ENCODE measurements at places on chromosomes 12 and 14.

GRCh38 chr14:91154851-91155625, 41.2 kb downstream of the DGLUCY start:
- DNase-seq, result no peak

- no peak for DNase-seq
These were observed 5.6 kb downstream of the LTA4H start for GRCh38 chr12:96029826-96030225.

GRCh38 chr12:111033281-111034082, 113.1 kb upstream of the MYL2 start:
- DNase-seq, result no peak

GRCh38 chr14:91649930-91650329, 82.0 kb downstream of the CATSPERB start:
- DNase-seq, result no peak

DNA sequence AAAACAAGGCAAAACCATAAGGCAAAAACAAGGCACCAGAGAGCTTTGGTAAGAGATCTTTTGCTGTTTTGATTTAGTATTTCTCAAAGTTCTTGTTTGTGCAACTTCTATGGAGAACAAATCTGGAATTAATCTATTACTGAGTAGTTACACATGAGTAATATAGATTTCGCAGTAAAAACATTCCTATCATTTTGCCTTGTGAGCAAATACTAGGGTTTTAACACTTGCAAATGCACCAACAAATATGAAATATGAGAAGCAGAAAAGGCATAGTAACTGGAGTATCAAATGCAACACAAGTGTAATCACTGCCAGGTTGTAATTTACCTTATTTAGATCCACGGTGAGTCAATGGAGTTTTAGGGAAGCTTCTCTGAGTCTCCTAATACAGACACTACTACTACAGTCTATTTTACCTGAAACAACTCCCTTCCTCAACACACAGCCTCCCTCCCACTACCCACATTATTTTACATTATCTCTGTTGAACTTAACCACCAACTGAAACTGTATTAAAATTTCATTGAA, 324.1 kb downstream of the FLRT2 start:
- DNase-seq, result no peak

DNA sequence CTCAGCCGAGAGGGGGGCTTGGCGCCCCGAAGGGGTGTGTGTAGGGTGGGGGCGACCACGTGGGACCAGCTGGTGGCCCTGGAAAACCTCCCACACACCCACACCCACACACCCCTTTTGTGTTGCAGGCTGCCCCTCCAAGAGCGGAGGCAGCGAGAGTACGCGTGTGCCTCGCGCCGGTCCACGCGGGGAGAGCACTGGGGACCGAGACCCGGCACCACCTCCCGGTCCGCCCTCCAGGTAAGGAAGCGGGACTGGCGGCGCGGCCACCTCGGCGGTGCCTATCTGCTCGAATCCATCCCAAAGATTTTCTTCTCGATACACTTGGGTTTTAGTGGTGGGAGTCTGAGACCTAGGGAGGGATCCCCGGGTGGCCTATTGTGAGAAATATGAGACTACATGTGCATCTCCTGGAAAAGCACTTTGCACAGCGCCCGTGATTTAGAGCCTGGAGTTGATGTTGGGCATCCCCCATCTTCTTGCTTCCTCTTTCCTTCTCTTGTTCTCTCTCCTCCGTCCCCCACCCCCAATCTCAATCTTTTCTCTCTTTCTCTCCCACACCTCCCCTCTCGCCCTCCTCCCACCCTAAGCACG, 393 bp downstream of the SYT1 start:
- no peak for DNase-seq

GRCh38 chr12:86312232-86312631, 56.0 kb upstream of the MGAT4C start:
- DNase-seq, result no peak

DNA sequence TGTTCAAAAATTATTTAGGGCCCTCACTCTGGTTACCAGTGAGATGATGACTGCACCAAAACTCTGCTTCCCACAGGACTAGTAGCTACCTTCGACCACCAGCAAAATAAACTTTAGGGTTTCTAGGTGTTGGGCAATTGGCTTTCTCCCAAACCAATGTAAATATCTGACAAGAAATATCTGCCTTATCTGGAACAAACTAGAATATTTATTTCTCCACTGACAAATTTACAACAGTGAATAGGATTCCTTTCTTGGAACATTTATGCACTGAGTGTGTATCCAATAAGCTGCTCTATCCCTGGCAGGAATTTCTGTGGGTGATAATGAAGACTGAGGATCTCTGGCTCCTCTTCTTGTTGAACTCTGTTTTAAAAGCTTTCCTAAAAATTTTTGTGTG, 148.6 kb downstream of the SLC6A15 start:
- no peak for DNase-seq

- DNase-seq, result no peak
These were observed 76.9 kb downstream of the PPHLN1 start for GRCh38 chr12:42402821-42403411.

DNA sequence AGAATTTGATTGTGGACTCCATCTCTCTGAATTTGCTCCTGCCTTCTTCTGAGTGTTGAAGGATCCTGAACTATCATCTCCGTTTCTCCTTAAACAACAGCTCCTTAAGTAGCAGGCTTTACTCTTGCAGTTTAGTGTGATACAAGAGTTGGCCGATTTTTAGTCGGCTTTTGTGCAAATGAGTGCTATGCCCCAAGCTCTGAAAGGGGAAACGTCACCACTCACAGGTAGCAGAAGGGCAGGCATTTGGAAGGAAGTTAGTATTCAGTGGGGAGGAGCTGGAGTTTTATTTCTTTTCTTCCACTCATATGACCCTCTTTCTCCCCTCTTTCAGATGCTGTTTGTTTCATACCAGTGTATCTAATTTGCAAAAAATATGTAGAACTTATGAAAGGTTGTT, 36.5 kb upstream of the LRRC10 start:
- DNase-seq, result no peak

DNA sequence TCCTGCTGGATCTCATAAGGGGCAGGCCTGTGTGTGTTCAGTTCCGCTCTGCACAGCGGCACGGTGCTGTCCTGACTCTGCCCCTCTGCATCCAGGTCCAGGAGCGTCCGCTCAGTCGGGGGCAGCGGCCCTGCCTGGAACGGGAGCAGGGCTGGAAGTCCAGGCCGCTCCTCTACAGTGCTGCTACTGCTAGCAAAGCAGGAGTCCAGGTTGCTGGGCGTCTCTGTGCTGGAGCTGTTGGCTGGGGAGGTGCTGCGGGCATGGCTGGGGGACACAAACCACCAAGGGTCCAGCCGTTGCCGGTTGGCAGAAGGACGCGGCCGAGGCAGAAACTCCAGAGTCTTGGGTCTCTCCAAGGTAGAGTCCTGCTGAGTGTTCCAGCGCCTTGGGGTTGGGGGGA, 78.9 kb downstream of the MAP3K9 start:
- DNase-seq, result no peak

- DNase-seq, result no peak
These were observed 7.8 kb upstream of the CALM1 start for GRCh38 chr14:90388982-90389381.

DNA sequence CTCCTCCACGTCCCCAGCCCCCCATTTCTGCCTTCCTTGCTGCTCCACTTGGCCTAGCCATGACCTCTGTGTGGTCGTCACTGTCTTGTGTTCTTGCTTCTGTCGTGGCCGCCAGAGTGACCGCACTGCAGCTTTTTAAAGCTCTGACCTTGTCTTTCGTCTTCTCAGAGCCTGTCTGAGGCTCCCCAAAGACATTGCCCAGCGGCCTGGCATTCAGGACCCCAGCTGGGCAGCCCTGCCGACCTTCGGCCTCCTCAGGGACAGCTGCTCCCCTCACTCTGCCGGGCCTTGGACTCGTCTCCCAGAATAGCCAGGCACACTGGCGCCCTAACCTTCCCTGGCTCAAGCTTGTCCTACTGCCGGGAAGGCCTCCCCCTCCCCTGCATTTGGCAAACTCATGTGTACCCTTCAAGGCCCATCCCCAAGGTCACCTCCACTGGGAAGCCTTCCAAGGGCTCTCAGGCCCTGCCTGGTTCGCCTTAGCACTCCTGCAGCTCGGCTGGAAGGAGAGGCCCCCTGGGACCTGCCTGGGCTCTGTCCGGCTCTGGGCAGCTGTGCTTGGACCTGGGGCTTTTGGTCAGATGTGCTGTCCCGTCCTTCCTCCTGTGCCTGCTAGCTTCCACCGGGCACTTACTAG, 15.7 kb upstream of the DLK1 start:
- no peak for DNase-seq

GRCh38 chr12:29281371-29282005, 99.5 kb downstream of the ERGIC2 start:
- DNase-seq, result no peak

DNA sequence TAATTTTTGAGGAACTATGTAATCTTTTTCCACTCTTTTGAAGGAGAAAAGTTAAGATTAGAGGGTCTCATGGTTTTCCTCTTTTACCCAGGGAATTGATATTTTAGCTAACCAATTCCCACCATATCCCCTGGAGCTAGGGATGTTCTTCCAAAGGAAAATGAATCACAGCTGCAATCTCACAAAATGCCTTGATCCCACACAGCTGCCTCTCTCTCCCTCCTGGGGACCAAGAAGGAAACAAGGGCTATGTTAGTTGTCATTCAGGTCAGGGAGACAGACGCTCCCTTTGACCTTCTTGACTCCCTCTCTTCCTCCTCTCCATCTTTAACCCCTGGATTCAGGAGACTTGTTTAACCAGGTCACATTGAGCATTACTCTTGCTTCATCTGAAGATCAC, 9.5 kb downstream of the DCN start:
- no peak for DNase-seq

DNA sequence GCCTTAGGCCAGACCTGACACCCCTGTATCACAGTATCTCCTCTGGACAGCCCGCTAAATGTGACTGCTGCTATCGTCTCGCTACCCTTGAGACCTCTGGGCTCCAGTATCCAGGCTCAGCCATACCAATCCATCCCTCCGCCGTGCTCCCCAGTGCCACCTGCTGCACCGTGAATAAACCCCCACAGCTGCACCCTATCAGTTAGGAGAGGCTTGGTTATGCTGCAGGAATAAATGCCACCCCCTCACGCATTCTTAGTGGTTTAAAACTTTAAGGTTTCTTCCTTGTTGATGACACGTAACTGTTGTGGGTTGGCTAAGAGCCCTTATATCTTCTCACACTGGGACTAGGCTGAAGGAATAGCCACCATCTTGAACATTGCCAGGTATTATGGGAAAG, 12.1 kb downstream of the CCDC63 start:
- DNase-seq, result no peak

DNA sequence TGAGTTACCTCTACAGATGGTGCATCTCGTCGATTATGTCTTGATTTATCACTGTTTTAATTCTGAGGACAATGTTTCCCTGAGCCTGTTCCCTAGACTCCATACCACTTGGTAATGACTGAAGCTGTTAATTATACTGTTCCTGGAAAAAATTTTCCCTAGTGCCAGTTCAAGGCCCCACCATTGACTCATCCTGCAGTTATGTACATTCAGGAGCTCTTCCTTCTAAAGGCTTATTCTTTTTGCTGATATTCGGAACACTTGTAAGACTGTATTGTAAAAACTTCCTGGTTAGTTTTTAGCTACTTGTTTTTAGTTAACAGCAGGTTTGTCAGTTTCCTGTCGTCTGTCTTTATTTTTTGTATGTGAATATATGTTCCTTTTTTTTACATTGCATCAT, 30.4 kb upstream of the PPP2R5E start:
- no peak for DNase-seq

GRCh38 chr14:21494902-21495762, 16.0 kb downstream of the METTL3 start:
- no peak for DNase-seq

- DNase-seq, result no peak
These were observed 7.7 kb downstream of the ANKRD9 start for GRCh38 chr14:102501751-102502315.
